Fibroblast of skin of right quadriceps (primary cell): ENCODE measurements at places on chromosomes 1 and 21.

DNA sequence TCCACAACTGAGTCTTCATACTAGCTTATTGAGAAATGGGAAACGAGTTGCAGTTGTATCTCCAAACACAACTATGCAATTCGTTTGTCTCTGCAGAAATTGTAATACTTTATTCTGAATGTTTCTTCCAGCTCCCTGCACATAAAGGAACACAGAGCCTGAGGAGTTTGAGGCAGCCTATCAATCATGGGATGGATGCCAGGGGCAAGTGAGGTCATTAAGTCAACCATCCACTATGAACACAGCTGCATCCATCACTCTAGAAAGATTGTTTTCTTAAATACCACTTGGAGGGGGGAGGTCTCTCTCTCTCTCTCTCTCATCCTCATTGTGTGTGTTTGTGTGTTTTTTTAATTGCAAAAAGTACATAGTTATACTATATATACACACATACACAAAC, 2.9 kb upstream of the PSMB2 start:
- DNase-seq, result no peak

DNA sequence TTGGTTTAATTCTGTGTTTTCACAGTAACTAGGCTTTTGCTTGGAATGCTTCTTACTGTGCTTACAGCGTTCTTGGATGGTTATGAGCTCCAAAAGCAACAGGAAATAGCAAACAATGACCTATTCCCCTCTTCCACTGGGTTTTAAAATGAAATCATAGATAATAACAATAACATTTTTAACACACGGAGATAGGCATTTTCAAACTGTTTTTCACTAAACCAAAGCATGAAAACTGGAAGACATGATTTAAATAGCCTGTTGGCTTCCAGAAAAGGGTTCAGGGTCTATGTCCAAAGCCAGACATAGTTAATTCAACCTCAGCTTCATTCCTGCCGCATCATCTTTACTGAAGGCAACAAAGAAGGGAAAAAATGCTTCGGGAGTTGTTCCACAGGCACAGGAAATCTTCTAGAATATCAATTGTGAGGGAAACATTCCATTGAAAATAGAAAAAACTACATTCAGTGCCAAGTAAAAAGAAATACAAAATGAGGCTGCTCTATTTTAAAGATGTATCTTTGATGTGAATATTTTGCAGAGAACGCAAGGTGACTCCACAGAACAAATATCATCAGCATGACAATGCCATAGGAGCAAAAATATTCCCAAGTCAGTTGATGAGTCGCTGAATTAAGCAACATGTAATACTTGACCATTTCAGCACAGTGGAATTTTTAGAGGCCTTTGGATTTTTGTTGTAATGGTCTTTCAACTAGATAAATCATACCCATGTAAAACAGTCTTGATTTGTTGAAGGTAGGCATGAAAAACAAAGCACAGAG, 80.7 kb downstream of the NID1 start:
- DNase-seq, result peak; percentile 93

- DNase-seq, result no peak
These were observed 28.3 kb downstream of the BACH1 start for GRCh38 chr21:29326914-29327554.

DNA sequence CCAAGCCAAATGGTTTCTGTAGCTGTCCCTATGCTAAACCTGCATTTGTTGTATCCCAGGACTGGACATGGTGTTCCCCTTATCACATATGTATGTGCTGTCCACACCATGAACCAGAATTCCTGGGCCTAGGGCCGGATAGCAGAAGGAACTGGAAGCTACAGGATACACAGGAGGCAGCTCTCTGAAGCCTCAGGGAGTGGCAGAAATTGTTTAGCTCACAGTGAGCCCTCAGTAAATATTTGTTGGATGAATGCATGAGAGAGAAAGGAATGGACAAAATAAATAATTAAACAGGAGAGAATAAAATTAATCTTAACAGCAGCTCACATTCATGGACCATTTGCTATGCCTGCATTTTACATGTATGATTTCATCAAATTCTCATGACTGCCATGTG, 2.1 kb downstream of the NIPAL3 start:
- DNase-seq, result peak; percentile 52

- no peak for DNase-seq
These were observed 4.5 kb upstream of the FAM89A start for GRCh38 chr1:231044588-231044987.

DNA sequence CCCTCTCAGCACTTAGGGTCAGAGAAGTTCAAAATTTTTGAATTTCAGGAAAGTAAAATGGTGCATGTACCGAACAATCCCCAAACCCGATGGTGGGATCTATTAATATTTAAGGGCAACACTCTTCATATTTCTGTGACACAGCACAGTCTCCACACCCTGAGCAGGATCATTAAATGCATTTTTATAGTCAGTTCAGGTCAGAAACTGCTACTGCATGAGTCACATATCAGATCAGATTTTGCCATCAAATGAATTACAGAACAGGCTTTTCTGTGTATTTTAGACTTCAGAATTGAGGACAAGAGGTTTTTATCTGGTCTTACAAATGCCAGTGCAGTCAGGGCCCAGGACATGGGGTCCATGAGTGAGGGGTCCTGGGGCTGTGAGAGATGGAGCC, 79.2 kb downstream of the RIPK4 start:
- DNase-seq, result no peak

DNA sequence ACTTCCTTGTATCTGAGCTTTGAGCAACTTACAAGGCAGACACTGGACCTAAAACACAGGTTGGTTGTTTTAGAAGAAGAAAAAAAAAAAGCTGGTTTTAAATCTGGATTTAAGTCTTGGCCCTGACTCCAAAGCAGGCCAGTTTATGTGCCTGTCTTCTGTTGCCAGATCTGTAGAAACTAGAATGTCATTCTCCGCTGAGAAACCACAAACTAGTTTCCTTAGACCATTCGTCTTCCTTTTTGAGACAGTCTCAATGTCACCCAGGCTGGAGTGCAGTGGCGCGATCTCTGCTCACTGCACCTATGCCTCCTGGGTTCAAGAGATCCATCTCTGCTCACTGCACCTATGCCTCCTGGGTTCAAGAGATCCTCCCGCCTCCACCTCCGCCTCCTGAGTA, 33.9 kb downstream of the APP start:
- no peak for DNase-seq

- peak; percentile 58 for DNase-seq
These were observed 19.7 kb upstream of the EPS8L3 start for GRCh38 chr1:109783436-109783835.

- no peak for DNase-seq
These were observed 187.4 kb upstream of the ATP1B1 start for GRCh38 chr1:168918860-168919741.

- no peak for DNase-seq
These were observed 102.7 kb upstream of the DPH5 start for GRCh38 chr1:101128211-101128727.

- DNase-seq, result no peak
These were observed 88.1 kb upstream of the C1orf21 start for GRCh38 chr1:184298440-184299405.

DNA sequence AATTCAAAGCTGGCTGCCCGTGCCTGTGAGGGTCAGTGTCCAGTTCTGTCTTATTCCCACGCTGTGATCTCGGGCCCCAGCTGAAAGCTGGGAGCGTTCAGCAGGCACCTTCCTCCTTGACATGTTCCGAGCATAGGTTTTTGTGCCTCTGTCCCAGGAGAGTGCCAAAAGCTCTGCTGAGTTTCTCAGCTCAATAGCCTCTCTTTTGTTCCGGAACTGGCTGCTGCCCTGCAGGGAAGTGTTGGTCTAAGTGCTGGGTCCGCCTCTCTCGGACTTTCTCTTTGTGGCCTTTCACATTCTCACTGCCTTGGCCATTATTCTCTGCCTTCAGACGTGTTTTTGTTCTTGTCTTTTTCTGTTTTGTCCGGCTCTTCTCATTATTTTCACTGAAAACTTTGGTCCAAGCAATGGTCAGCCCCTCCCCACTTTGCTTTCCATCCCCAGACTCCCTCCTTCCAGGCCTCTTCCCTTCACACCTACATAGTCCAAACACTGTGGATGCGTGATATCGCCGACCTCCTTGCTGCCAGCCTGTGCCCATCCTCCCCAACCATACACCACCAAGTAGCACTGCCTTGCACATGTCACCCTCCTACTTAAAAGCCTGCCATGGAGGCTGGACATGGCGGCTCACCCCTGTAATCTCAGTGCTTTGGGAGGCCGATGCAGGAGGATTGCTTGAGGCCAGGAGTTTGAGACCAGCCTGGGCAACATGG, 233.8 kb downstream of the RHOU start:
- DNase-seq, result no peak

DNA sequence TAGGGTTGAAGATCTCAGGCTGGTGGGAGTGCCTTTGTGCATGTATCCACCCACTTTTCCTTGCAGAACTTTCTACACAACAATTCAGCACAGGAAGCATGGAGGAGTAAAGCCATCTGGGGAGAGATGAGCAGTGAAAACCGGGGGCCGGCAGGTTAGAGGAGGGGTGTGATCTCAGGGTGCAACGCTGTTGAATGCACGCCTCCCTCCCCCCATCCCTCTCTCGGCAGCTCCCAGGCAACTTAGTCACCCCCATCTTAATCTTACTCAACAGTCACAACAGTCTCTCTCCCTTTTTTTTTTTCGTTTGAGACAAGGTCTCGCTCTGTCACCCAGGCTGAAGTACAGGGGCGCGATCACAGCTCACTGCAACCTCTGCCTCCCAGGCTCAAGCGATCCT, 16.6 kb upstream of the ABCG1 start:
- no peak for DNase-seq

- no peak for DNase-seq
These were observed 33.9 kb upstream of the PDC start for GRCh38 chr1:186494832-186495271.

DNA sequence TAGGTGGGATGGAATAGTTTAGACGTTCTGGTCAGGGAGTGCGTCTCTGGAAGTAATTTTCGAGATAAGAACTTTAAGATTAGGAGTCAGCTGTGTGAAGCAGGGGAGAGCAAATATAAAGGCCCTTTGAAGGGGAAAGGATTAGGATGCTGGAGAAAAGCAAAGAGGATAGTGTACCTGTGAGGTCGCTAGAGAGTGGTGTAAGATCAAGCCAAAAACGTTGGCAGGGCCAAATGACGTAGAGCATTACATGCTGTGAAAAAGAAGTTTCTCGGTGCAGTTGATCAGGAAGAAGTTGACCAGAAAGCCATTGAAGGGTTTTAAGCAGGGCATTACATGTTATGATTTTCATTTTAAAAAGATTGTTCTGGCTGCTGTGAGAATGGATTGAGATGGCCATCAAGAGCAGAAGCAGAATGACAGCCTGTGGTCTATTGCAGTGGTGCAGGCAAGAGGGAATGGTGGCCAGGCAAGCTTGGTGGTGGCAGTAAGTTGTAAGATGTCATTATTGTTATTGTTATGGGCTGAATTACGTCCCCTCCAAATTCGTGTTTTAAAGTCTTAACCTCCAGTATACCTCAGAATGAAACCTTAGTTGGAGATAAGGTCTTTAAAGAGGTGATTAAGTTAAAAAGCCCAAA, 113.6 kb upstream of the KIF26B start:
- no peak for DNase-seq

GRCh38 chr1:59409549-59409948, 112.7 kb downstream of the FGGY start:
- no peak for DNase-seq

DNA sequence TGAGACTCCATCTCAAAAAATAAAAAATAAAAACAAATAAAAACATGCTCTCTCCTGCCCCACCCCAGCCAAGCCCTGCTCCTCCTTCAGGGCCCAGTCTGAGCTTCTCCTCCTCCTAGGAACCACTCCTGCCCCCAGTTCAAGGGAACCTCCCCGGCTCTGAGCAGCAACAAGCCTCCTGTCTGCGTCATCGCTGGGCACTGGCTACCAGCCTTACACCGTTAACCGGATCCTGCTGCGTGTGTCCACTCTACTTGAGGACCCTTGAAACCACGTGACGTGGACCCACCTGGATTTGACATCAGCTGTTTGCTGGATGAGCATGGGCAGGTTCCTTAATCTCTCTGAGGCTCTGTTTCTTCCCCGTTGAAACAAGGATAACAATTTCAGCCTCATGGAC, 1.6 kb upstream of the TAS1R2 start:
- no peak for DNase-seq

- DNase-seq, result no peak
These were observed 215.7 kb upstream of the FGGY start for GRCh38 chr1:59081181-59081580.

GRCh38 chr21:46635324-46636180, at the start of gene PRMT2:
TSS of gene PRMT2 (plus strand) at chr21:46635674. CDS start at chr21:46636952, 1,278 bp downstream.
- DNase-seq, result peak; percentile 96

- DNase-seq, result no peak
These were observed 9.9 kb downstream of the CD58 start for GRCh38 chr1:116560704-116561490.

DNA sequence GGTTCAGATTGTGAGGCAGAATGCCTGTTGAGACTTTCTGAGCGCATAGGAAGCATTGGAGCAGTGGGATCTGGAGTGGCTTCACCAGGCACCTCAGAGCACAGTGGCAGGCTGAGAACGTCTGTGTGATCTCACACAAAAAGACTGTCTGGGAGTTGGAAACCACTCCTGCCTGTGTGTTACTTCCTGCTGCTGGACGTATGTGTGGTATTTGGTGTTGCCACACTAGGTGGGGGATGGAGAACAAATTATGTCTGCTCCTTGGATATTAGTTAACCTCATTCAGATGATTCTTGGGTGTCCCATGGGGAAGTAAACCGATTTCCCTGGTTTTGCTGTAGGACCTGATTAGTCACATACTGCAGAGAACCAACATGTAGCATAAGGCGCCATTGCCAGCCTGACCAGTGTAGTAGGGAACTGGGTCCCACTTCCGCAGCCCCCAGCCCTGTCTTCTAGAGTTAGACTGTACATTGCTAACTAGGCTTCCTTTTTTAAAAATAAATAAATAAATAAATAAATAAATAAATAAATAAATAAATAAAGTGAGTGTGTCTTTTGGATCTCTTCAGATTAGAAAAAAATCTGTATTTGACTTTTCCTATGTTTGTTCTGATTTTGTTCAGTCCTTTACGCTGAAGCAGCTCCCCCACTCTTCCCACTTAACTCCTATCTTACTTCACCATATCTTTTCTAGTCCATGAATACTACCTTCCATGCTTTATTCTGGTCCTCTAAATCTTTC, 26.9 kb downstream of the UCK2 start:
- DNase-seq, result peak; percentile 98

GRCh38 chr1:3125546-3126368, 56.8 kb downstream of the PRDM16 start:
- DNase-seq, result no peak

GRCh38 chr1:236288620-236288976, 6.8 kb upstream of the ERO1B start:
- no peak for DNase-seq

DNA sequence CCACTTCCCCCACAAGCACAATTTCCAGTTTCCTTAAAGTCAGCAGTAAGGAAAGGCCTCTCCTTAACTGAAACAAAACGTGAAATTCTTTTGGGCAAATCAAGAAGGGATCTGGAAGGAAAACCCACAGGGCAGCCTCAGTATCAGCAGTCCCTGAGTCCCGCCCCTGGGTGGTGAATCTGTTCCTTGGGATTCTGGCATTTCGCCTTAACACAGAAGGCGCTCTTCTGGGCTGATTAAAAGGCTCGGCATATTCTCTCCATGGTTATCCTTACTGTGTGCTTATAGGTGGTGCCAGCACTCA, 12.2 kb upstream of the RAB4A start:
- peak; percentile 24 for DNase-seq

- peak; percentile 54 for DNase-seq
These were observed 1.4 kb downstream of the PMF1 start for GRCh38 chr1:156214024-156214748.

GRCh38 chr1:164796916-164797315, 237.9 kb downstream of the PBX1 start:
- DNase-seq, result no peak

- DNase-seq, result no peak
These were observed 8.3 kb downstream of the KLHDC9 start for GRCh38 chr1:161106431-161106830.
